IMR-90 (cell line): ENCODE measurements at places on chromosomes 2 and 18. TPM values are rescaled to one million over a fixed set of nuclear protein-coding genes. Genes with fewer than 3 reads are reported as not detected.

Gene CDH7
- not detected in 2 replicates for polyA plus RNA-seq

Gene CCBE1
- 64.8 and 65.1 TPM in 2 replicates for polyA plus RNA-seq

Gene CCDC85A
- 1.1 and 1.5 TPM in 2 replicates for polyA plus RNA-seq

Gene IL18RAP
- not detected in 2 replicates for polyA plus RNA-seq

Gene HNRNPLL
- 20.2 and 23.7 TPM in 2 replicates for polyA plus RNA-seq

Gene HAAO
- 0.05 and 0.09 TPM in 2 replicates for polyA plus RNA-seq

Gene SPATA3
- not detected in 2 replicates for polyA plus RNA-seq

Gene UGT1A8
- polyA plus RNA-seq, result not detected in 2 replicates

Gene UGT1A5
- not detected in 2 replicates for polyA plus RNA-seq

DNA sequence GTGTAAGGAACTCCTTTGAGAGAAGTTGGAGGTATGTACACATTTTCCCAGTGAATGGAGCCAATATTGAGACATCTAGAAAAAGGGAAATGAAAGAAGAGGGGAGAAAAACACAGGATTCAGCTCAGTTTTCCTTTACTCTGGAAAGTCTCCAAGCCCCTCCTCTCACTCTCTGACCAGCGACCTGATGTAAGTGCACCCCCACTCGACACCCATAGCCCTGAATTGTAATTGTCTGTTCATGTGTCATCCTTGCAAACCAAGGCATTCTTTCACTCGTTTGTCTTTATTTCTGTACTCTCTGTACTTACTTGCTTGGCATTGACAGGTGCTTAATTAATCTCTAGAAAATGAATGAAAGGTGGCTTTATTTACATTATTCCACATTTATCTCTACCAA is 55.7 kb upstream of the CTAGE1 start:
- H3K27ac ChIP-seq, result no peak overlapping the region
- peaks cover 22% of the 10 kb centered on the region for H3K4me1 ChIP-seq
- no peaks in the 10 kb centered on the region for H3K36me3 ChIP-seq
- H3K4me3 ChIP-seq, result no peak overlapping the region
- no peaks in the 10 kb centered on the region for H3K27me3 ChIP-seq
- DNase-seq, result no peak

- H3K36me3 ChIP-seq, result peaks cover 2% of the 10 kb centered on the region; the same call in 1 of the 2 replicates
- H3K27me3 ChIP-seq, result peaks cover 2% of the 10 kb centered on the region; the same call in 1 of the 2 replicates
- peaks cover 18% of the 10 kb centered on the region for H3K4me1 ChIP-seq
- H3K4me3 ChIP-seq, result no peak overlapping the region
These were observed 8.7 kb downstream of the CYRIA start for GRCh38 chr2:16656784-16657391.

GRCh38 chr2:135066710-135067109 is 14.6 kb downstream of the RAB3GAP1 start:
- peaks cover 14% of the 10 kb centered on the region for H3K36me3 ChIP-seq
- peaks cover 4% of the 10 kb centered on the region; the same call in 1 of the 2 replicates for H3K4me1 ChIP-seq
- no peak overlapping the region for H3K27ac ChIP-seq
- H3K4me3 ChIP-seq, result no peak overlapping the region

DNA sequence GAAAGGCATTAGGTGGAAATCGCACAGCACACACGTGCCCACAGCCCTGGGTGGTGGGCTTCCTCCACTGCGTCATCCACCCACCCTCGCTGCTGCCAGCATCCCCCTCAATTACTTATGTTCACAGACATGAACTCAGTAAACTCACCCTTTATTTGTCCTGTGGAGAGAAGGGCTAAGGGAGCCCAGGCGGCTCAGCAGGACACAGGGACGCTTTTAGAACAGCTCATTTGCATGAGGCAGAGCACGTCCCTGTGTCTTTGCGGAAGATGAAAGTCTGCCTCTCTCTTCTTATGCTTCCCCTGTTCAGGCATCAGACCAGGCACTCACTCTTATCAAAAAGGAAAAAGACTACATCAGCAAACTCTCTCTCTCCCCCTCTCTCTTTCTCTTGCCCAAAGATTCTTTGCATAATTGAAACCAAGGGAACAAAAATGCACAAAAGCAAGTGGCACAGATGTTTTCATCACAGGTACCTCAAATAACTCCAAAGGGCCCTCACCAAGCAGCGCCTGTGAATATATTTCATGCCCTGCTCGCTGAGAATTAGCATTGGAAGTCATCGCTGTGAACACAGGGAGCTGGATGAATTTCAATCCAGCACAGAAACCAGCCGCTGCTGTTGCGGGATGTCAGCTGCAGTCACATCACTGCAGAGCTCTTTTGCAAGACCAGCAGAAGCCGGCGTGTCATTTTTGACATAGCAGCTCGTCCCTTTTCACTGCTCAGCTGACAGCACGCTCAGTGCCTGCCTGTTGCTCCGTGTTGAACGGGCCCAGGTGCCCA is 376.3 kb upstream of the MYT1L start:
- H3K27me3 ChIP-seq, result no peaks in the 10 kb centered on the region
- no peaks in the 10 kb centered on the region for H3K36me3 ChIP-seq
- no peak for DNase-seq
- H3K4me1 ChIP-seq, result no peaks in the 10 kb centered on the region

GRCh38 chr18:36394486-36394885 is 97.0 kb downstream of the FHOD3 start:
- H3K27me3 ChIP-seq, result no peaks in the 10 kb centered on the region
